Body of pancreas (tissue), 4 donors: ENCODE measurements at places on chromosomes 3 and 15. TPM values are rescaled to one million over a fixed set of nuclear protein-coding genes. Genes with fewer than 3 reads are reported as not detected.
A peak's percentile ranks its signal among the peaks of the same experiment; 100 is the strongest.

Gene LCTL
- not detected for total RNA-seq

DNA sequence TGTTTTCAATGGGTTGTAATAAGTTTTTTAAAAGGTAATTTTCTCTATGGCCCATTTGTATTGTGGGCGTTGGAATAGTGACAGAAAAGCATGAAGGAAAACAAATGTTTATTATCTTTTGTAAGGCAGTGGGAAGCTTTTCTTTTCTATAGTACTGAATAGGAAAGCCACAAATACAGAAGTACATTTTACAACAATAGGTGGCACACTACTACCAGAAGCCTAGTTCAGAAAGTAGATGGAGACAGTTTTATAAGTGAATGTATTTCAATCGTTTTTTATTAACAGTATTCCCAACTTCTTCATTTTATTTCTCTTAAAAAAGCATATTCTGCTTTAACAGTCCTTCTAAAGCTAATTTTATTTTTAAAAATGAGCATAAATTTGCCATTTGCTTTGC is 296.7 kb downstream of the PTPRG start:
- DNase-seq: no peak

Gene TM4SF1
- total RNA-seq: 168 TPM

DNA sequence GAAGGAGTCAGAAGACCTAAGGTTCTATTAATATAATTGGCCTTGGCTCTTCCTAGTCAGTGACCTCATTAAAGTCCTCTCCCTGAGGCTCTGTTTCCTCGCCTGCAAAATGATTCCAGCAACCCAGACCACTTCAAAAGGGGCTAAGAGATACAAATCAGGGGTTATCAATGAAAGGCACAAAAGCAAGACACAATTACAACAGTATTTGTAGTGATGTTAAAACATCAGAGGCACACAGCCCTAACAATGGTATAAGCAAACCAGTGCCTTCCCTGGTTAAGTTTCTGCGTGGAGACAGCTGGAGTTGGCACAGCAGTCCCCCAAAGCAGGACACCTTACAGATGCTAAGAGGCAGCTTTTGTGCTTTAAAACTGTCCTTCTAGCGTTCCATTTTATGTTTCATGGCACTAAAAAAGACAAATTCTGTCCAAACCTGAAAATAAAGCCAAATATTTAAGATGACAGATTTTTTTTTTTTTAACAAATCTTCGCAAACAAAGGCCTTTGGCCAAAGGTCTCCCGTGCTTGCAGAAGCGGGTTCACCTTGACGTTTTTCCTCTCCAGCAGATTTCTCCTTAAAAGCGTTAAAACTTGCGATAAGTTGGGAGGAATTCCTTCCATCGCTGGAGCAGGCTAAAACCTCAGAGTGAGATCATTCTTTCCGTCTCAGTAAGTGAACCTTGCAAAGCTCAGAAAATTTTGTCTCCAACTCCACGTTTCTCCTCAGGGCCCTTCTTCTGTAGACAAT is 999 bp downstream of the ZNF280D start:
- peak; percentile 34 for DNase-seq

- no peak for DNase-seq
Measured at GRCh38 chr15:70321172-70321819, 223.6 kb upstream of the TLE3 start.

- peak; percentile 72 for DNase-seq
Measured at GRCh38 chr15:38690719-38691332, 126.2 kb upstream of the RASGRP1 start.
